ENCODE measurements at places on chromosomes 4 and X.
A peak's percentile ranks its signal among the peaks of the same experiment; 100 is the strongest.

DNA sequence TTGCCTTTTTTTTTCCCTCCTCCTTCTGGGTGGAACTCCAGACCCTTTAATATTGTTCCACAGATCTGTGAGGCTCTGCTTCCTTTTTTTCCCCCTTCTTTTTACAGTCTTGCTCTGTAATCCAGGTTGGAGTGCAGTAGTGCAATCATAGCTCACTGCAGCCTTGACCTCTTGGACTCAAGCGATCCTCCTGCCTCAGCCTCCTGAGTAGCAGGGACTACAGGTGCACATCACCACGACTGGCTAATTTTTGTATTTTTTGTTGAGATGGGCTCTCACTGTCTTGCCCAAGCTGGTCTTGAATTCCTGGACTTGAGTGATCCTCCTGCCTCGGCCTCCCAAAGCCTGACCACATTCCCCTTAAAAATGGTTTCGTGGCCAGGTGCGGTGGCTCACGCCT lies 26.8 kb downstream of the NSD2 start:
- DNase-seq, result no peak

- no peak for DNase-seq
Measured at GRCh38 chr4:7526929-7527535, 92.3 kb upstream of the PSAPL1 start.

DNA sequence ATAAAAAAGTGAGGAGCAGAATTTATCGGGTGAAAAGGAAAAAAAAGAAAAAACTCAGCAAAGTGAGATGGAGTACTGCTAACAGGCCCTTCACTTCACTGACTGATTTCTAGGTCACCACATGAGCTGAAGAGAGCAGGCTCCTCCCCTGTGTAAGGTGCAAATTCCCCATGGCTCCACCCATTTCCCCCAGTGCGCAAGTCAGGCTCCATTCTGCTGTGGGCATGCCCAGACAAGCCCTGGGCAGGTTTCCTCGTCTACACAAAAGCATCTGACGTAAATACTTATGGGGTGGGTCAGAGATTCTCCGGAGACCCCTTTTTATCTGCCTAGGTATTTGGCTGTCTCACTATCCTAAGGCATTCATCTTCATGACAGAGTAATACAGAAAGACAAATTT lies 157.9 kb downstream of the MAGEB5 start:
- no peak for DNase-seq

DNA sequence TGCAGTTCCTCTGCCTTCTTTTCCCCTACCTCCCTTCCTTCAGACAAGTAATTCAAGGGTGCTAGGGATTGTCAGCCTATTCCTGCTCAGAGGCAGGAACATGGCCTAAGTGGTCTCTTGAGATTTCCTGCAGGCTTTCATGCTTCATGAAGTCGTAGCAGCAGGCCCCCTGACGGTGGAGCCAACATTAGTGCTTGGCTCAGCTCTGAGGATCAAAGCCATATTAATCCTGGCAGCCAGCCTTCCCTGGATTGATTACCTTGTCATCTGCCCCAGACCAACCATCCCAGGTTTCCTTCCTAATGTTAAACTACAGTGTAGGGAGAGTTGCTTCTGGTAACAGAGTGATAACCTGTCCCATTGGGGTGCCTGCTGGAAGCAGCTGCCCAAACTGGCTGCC lies 84.1 kb downstream of the SLC16A2 start:
- DNase-seq, result peak; percentile 2

DNA sequence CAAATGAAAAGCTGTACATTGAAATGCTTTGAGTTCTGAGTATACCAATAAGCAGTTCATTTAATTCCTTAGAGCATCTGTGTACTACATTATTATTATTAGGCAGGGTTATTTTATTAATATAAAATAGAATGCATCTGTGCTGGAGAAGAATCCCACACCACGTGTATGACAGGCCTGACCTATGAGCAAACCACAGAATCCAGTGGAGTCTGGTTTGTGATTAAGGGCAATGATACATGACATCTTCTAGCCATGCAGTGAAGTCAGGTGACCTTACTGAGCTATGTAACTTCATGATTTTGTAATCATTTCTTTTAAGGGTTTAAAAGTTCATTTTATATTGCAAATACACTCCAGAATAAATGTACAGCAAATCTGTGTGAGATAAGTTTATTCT lies 1165.0 kb upstream of the TENM3 start:
- no peak for DNase-seq

- DNase-seq, result no peak
Measured at GRCh38 chr4:4726051-4726450, 133.4 kb upstream of the MSX1 start.

DNA sequence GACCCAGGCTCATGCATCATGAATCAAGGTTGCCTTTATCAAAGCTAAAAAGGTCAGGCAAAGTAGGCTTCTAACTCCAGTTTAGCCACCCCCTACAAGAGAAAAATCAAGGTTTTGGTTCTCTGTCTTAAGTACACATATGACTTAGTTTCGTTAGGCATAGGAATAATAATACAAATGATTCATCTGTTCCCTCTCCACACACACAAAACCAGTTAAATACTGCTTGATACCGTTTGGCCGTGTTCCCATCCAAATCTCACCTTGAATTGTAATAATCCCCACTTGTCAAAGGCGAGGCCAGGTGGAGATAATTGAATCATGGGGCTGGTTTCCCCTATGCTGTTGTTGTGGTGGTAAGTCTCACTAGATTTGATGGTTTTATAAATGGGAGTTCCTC lies 226.2 kb downstream of the HS6ST2 start:
- peak; percentile 80 for DNase-seq

DNA sequence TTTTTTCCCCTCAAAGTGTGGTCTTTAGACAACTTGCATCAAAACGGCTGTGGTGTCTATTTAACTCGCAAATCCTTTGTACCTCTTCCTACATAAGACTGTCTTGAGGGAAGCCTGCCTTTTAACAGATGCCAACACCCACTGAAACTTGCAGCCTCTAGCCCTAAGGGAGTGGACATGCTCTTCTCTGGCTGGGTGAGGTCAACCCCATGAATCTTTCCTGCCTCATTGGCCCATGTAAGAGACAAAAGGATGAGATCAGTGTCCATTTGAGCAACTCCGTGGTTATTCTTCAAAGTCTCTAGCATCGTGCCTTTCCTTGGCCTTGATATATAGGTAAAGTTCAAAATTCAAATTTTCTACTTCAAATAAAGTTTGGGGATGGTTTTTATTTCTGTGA lies 134.7 kb downstream of the SHROOM3 start:
- DNase-seq, result no peak

DNA sequence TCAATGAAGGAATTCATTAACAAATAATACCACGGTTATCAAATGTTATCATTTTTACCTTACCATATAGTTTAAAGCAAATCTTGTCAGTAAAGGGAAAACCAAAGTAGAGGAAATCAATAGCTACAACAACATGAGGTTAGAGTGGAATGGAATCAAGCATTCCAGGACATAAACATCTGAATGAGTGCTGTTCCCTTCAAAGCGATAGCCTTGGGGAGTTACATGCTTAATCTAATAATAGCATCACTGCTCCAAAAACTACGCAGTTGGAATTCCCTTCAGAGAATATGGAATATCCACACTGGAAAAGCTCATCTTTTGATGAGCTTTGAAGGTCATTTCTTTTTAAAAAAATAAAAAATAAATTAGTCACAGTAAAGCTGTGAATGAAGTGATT lies 31.2 kb downstream of the PDE5A start:
- DNase-seq, result no peak

DNA sequence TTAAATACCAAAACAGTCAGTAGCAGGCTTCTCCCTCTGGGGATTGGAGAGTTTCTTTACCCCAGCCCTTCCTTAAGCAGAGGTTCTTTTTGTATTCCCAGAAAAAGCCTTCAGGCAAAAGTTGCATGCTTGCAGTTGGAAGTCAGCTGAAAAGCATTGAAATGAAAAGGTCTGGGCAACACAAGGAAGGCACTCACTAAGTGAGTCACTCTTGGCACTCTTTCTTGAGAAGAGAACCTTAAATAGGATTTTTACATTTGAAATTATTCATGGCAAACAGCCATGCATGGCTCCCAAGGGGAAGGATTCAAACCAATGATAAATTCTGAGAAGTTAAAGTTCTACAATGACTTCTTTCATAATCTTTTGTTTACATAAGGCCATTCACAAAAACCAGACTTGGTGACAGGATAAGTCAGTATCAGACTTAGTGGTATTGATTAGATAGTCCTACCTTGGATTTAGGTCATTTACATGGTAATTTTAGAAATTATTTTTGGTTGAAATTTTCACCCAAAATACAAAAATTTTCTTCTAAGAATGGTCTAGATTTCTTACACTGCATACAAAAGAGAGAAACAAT lies 2068.9 kb downstream of the PCDH7 start:
- no peak for DNase-seq

DNA sequence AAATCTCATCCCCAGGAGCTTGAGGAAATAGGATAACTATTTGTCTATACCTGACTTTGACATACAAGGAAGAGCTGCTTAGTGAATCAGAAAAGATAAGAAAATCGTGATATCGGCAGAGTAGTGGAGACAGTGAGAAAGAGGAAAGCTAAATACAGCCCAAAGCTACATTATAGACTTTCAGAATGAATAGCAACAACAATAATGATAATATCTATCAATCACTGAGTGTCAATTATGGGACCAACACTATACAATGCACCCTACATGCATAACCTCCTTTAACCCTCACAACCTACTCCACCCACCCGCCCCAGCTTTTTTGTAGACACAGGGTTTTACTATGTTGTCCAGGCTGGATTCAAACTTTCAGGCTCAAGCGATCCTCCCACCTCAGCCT lies 205.1 kb downstream of the PPP3CA start:
- DNase-seq, result no peak

- DNase-seq, result no peak
Measured at GRCh38 chrX:108453841-108454240, 14.2 kb downstream of the COL4A5 start.

DNA sequence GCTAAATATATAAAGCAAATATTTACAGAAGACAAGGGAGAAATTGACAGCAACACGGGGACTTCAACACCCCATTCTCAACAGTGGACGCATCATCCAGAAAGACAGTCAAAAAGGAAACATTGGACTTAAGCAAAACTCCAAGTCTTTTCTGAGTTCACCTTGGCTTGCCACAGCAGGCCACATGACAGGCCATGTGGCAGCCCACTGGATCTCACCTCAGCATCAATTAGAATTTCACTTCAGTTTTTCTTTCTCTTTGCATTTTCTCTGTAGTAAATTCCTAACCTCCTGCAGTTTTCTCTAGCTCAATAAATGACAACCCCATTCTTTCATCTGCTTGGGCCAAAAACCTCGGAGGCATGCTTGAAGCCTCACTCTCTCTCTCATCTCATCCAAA lies 12.4 kb downstream of the SMIM9 start:
- DNase-seq, result no peak

DNA sequence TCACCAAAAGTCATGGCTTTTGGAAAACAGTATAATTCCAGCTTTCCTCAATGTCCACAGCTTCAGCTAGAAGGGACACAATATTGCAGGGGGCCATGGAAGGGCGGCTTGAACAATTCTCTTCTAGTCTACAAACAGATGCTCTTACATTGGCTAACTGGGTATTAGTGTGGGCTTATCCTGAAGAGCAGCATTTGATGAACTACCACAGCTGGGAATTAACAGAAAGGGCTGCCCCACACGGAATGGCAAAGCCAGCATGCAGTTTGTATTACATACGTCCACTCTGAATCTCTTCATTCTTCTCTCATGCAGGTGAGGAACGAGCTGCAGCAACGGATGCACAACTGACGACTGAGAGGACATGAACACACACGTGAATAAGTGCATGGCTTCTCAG lies 13.0 kb upstream of the PDCL2 start:
- DNase-seq, result no peak

DNA sequence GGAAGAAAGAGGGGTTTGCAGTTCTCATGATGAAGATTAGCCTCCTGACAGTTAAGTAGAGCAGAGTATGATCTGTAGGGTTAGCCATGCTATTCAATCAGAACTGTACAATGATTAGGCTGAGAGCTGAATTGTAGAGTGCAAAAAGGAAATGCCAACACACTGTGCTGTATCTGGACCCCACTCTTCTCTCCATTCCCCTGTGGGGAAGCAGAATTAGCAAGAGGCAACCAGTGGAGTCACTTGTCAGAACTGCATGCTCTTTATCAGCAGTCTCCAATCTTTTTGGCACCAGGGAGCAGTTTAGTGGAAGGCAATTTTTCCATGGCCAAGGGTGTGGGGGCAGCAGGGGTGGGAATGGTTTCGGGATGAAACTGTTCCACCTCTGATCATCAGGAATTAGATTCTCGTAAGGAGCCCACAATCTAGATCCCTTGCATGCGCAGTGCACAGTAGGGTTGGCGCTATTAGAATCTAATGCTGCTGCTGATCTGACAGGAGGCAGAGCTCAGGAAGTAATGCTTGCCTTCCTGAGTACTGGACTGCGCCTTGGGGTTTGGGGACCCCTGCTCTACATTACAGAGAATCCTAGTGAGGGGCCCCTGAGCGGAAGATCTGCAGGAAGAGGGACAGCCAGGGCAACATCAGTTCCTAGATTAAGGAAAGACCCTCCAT lies 19.4 kb downstream of the TBC1D9 start:
- no peak for DNase-seq

DNA sequence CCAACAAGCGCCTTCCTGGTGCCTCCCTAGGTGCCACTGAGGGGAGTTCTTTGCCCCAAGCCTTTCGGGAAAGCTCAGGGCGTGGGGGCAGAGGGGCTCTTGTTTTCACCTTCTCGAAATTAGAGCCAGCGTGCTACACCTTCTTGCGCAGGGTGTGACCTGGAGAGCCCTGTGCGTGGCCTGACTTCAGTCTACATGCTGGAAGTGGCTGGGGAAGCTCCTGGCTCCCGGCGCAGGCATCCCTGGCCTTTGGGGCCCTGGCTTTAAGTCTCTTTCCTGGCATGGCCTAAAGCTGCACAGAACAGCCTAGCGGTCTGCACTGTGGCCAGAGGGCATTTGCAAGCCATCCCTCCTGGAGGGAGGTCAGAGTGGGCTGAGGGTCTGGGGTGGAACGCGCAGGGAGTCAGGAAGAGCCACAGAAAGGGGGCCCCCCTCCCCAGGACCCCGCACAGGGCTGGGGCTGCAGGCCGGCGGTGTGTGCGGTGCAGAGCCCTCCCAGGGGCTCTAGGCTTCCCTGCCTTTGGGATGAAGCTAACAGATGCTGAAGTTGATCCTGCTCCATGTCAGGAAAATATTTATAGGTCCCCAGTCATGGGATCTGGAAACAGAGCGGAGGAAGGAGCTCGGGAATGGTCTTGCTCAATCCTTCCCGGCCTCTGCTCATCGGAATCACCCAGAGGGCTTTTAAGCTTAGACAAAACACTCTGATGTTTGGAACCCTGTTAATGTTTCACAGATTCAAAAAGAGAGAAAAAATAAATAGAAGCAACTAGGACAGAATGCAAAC lies 781 bp upstream of the SPON2 start:
- no peak for DNase-seq

- DNase-seq, result no peak
Measured at GRCh38 chr4:73396993-73397972, 6.8 kb upstream of the ALB start.
